ENCODE measurements at places on chromosomes 3 and 15.
A peak's percentile ranks its signal among the peaks of the same experiment; 100 is the strongest.

DNA sequence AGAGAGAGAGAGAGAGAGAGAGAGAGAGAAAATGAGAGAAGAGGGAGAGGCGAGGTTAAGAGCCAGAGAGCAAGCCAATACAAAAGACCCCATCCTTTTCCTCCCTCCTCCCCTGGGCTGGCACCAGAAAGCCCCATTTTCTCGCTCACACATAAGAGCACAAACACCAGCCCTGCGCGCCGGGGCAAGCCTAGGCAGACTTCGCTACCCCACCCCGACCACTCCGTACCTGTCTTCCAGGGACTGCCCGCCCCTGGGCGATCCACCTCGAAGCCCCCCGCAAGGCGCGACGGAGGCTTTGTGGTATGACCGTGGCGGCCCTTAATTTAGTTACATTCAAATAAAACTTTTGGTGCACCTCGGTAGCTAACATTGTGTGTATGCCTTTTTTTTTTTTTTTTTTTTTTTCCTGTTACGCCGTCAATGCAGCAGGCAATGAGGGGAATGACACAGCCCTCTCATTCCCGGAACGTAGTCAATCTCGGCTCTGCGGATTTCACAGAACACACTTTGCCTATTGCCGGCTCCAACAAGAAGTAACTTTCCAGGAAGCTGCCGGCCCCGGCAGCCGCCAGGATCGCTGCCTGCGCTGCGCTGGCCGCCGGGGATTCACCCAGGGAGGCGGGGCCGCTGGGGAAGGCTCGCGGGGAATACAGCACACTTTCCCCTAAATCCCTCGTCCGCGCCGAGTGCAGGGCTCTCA, 7.7 kb downstream of the BCL6 start:
- peak; percentile 41 for DNase-seq

- DNase-seq = no peak
Measured at GRCh38 chr3:189824629-189825312, 193.6 kb downstream of the TP63 start.

GRCh38 chr3:110493438-110494092, 578.1 kb upstream of the NECTIN3 start:
- no peak for DNase-seq

DNA sequence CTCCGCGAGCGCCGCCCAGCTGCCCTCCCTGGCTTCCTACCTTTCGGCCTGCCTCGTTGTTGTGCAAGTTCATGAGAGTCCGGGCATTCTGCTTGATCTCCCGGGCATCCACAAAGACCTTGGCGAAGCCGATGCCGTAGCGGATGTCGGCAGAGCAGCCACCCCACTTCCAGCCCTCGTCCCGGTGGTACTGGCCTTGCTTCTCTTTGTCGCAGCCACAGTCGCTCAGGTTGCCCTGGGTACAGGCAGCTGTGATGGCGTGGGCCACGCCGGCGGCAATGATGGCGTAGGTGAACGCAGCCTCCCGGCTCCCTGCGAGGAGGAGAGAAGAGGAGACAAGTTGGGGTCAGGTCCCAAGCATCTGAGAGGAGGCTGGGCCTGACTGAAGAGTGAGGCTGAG, 25.4 kb downstream of the WNT7A start:
- no peak for DNase-seq

- DNase-seq = no peak
Measured at GRCh38 chr3:195467641-195468390, 25.0 kb upstream of the ACAP2 start.

- no peak for DNase-seq
Measured at GRCh38 chr3:192826214-192827006, 91.2 kb downstream of the MB21D2 start.

- DNase-seq = no peak
Measured at GRCh38 chr3:127551178-127551577, 39.4 kb downstream of the TPRA1 start.

DNA sequence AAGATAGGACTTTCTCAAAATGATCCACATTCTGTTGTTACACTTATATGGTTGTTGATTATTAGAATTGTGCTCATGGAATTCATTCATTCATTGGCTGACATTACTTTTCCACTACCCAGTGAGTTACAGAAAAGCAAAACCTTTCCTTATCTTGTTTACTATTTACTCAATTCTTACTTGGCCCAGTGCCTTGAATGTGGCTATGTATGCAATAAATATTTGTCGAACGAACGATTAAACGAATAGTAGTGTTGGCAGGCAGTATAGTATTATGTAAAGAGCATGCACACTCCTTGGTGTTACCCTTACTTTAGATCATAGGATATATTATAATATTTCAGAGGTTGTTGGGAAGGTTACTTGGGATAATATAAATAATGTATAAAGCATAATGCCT, 31.0 kb downstream of the CTDSPL2 start:
- no peak for DNase-seq

DNA sequence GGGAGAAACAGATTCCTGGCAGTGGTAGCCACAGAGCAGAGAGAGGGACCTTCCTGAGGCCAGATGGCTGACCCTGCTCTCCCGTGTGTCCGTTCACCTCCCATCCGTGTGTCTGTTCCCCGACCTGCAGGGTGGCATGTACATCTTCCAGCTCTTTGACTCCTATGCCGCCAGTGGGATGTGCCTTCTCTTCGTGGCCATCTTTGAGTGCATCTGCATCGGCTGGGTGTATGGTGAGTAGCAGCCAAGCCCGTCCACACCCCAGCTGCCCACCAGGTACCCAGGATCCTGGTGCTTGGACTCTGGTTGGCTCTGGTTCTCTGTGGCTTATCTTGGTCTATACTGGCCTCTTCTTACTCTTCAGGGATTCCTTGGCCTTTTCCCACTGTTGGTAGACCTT, 59.5 kb upstream of the SLC6A1 start:
- DNase-seq = no peak

- no peak for DNase-seq
Measured at GRCh38 chr3:172043766-172044165, 4.4 kb downstream of the FNDC3B start.

- DNase-seq = no peak
Measured at GRCh38 chr3:192840143-192840836, 77.4 kb downstream of the MB21D2 start.

GRCh38 chr3:128591738-128592426, 58.7 kb downstream of the RPN1 start:
- no peak for DNase-seq

DNA sequence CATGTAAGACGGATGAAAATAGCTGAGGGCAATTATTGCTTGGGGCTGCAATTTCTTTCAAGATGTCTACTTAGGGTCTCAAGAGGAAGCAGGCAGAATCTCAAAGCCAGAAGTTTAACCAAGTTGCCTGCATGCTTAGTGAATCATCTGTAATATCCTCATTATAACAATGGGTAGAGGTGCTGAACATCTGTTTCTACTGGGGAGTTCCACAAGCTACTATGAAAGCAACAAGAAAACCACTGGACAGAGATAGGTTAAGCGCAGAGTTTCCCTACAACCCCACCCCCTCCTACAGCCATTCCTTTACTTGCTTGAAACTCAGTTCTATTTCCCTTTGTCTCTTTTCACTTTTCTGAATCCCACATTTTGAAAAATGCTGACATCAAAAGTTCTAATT, 759.4 kb upstream of the GBE1 start:
- DNase-seq = no peak

DNA sequence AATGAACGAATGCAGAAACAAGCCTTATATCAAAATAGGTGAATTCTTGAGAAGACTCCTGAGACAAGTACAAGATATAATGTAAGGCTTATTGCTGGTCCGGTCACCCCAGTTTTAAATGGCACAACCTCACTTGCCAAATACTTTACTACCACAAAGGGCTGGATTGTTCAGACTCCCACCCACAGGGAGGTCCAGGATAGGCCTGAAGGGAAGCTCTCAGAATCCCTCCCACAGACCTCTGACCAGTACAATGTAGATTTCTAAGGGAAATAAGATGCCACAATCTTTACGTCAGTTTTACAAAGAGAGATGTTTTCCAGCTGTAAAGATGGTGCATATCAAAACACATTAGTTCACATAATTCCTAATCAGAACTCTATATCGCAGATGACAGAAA, 577.7 kb upstream of the ADAMTS9 start:
- DNase-seq = no peak

GRCh38 chr3:13452490-13453335, 27.4 kb upstream of the HDAC11 start:
- DNase-seq = peak; percentile 59

DNA sequence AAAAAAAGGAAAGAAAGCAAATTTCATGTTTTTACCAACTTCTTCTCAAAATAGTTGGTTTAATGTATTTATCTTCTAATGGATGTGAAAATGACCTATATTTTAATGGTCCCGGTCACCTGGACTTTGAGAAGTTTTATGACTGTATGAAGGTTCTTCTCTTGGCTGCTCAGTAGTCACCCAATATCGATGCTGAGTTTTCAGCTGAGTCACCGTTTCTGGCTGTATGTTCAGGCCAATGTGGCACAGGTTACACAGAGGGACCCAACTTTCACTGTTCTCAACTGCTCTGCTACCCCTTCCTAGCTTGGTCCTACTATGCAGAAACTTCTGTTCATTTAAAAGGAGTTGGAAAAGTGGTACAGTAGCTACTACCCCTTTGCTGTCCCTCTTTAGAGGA, 25.8 kb downstream of the VGLL3 start:
- DNase-seq = no peak

GRCh38 chr3:113783980-113784379, 37.1 kb downstream of the ATP6V1A start:
- DNase-seq = no peak

- DNase-seq = peak; percentile 84
Measured at GRCh38 chr3:134373271-134374104, 759 bp downstream of the AMOTL2 start.

GRCh38 chr15:74264081-74264501, 28.0 kb downstream of the CCDC33 start:
- no peak for DNase-seq

GRCh38 chr3:170056710-170057454, 19.1 kb downstream of the GPR160 start:
- no peak for DNase-seq

DNA sequence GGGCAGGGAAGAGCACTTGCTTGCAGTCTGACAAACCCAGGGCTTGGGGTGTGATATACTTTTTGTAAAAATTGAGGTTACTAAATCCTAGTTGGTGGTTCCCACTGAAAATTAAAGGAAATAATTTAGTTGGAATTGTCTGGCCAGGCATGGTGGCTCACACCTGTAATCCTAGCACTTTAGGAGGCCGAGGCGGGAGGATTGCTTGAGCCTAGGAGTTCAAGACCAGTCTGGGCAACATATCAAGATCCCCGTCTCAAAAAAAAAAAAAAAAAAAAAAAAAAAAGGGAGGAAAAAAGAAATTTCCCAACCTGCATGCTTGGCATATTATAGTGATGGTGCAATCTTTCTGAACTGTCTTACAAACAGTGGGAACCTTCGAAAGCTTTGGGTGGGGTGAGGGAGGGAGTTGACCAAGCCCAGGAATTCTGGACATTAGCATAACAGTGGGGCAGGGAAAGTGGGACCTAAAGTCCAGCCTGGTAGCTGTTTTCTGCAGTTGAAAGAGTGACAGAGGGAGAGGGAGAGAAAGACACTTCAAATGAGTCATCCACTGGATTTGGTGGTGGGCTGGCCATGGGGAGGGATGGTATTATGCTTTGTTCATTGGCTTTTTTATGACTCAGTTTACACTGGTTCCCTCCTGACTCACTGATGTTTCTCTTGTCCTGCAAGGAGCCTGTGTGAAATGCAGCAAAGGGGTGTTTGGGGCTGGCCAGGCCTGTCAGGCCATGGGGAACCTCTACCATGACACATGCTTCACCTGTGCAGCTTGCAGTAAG, 41.1 kb downstream of the LIMD1 start:
- no peak for DNase-seq

- no peak for DNase-seq
Measured at GRCh38 chr15:100809151-100809550, 70.5 kb upstream of the ALDH1A3 start.
